ENCODE measurements at places on chromosomes 5 and 9.

DNA sequence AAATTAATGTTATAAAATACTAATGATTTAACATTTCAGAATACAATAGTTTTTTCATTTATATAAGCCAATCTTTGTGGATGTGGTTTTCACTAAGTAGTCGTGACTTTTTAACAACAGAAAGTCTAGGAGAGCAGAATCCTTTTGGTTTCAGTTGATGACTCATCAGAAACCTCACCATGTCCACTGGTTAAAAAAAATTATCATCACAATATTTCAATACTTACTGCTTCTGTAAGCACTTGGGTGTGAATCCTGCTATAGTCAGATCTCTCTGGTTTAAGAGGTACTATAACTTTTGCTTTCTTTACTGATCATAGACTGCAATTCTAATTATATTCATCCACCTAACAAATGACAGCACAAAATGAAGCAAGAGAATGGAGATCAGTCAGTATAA, 77.2 kb downstream of the MRPS30 start:
- no peak for DNase-seq

DNA sequence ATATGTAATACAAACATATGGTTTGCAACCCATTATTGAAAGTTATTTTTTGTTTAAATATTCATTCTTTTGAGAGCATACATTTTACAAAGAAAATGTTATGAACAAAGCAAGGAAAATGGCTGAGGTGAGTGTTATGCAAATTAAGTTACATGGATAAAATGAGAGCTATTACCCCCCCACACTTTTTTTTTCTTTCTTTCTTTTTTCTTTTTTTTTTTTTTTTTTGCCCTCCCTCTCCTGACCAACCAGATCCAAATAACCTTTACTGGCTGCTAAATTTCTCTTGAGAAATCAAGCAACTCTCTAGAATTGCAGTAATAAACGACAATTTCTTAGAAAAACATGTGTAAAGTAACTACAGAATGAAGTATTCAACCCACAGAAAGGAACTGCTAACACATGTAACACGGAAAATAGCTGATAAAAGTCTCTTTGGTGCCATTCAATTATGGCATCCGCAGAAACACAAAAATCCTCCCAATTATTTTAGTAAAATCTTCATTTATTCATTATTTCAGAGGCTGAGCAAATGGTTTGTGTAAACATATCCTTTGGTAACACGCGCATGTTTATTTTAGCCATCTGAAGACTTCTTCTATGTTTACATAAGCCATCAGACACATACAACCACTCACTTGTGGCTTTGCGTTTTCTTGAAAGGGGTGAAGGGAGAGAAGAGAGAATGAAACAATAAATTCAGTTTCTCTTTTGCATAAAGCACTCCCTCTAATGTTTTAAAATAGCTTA, 216.1 kb downstream of the NFIB start:
- DNase-seq = no peak

DNA sequence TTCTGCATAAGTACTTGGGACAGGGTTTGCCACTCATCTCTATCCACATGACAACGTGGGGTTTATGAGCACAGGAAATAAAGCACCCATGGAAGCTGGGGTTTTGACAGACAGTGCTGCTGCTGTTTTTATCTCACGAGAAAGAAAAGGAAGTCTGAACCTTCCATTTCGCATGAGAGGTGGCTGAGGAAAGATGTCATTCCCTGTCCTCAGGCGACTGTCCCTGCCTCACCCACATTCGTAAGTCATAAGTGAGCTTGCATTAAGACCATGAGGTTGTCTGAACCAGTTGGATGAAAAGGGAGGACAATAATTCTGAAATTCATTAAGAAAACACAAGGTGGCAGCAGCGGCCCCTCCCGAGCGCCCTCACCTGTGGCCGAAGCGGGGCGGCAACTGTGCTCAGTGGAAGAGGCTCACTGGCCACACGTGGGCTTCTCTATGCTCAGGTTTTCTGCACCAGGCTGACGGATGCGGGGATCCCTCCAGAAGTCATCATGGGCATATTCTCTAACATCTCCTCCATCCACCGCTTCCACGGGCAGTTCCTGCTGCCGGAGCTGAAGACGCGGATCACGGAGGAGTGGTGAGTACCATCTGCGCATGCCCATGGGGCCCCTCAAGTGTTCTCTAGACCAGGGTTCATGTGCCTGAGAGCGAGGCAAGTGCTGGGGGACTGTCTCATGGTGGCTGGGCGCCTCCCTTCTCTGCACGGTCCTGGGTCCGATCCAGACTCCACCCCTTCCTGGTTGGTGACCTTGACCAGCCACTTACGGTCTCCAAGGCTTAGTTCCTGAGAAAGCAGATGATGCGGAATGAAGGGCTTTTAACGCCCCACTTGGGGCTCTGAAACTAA, 54.7 kb upstream of the SUSD3 start:
- peak; percentile 60 for DNase-seq

DNA sequence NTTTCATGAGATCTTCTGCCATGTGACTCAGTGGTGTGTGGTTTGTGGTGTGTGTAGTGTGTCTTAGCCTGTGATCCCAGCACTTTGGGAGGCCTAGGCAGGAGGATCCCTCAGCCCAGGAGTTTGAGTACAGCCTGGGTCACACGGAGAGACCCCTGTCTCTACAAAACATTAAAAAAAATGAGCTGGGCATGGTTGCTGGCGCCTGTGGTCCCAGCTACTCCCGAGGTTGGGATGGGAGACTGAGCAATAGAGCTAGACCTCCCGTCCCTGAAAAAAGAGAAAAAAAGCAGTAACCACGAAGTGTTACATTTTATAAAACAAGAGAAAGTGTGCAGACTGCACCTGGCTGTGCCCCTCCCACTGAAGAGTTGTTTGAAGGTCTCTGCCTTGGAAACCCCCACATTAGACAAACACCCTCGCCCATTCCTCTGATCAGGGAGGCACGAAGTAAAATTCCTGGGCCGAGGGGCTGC, 21.2 kb upstream of the RNU6ATAC start:
- no peak for DNase-seq

GRCh38 chr9:3912817-3913216, 387.0 kb upstream of the RFX3 start:
- DNase-seq = no peak

GRCh38 chr5:14829396-14829795, 42.2 kb downstream of the ANKH start:
- DNase-seq = no peak

GRCh38 chr5:34621277-34622097, 34.6 kb upstream of the RAI14 start:
- no peak for DNase-seq

DNA sequence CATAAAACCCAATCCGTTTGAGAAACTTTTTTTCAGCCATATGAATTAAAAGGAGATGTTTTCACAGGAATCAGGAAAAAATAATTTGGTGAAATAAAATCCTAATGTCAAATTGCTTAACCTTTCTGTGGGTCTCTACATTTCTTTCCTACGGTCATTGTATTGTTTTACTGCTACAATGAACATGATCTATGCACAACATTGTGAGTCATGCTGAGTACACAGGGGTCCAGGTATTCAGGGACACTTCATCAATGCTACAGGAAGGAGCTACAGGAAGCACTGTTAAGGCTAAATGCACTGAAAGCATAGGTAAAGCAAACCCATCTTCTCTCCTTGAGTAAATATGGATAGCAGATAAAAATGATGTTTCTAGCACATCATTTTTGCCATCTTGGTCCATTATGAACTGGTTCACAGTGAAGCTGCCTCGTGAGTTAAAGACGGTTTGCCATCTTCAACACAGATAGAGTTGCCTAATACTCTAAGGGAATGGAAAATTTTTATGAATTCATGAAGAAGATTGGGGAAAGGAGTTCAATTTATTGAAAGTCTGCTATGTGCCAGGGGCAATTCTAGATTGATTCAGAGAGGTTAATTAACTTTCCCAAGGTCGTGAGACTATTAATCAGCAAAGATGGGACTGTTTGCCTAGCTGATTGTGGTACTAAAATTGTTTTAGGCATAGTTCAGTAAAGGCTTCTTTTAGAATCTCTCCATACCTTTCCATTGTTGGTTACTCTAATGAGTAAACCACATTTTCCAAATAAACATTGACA, 85.5 kb downstream of the DIRAS2 start:
- DNase-seq = no peak

- DNase-seq = no peak
Observed at GRCh38 chr9:76502746-76503145, 43.8 kb downstream of the GCNT1 start.

- no peak for DNase-seq
Observed at GRCh38 chr9:125659201-125659840, 47.7 kb downstream of the MAPKAP1 start.

GRCh38 chr5:61023131-61023530, 78.1 kb downstream of the NDUFAF2 start:
- DNase-seq = no peak

GRCh38 chr9:18800579-18800978, 232.4 kb downstream of the SAXO1 start:
- no peak for DNase-seq

- no peak for DNase-seq
Observed at GRCh38 chr5:115470921-115471320, 73.7 kb downstream of the FEM1C start.

DNA sequence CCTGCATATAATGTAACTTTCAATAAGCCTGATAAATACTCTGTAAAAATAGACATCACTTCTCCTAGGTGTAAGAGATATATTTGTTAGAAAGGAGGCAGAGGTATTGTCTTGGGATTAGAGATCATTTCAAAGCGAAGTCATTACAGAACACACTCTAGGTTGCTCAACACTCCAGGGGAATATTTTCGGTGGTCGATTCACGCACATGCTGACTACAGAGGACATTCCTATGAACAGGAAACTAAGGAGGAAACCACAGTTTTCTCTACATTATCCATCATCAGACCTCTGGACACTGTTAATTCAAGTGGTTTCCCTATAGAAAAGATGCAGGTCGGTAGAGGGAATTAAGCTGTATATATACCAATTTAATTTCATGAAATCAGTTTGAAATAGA, 370.0 kb downstream of the NDUFS4 start:
- no peak for DNase-seq

DNA sequence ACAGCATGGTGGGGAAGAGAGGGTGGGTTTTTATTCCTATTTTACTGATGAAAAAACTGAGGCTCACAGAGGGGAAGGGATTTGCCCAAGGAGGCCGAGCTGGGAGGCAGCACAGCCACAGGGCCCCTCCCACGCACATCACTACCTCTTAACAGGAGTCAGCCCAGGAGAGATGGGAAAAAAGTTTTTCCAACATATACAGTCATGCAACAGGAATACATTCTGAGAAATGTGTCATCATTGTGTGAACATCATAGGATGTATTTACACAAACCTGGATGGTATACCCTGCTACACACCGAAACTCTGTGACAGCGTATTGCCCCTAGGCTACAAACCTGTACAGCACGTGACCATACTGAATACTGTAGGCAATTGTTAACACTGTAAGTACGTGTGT, 11.6 kb downstream of the TRAF1 start:
- DNase-seq = no peak

DNA sequence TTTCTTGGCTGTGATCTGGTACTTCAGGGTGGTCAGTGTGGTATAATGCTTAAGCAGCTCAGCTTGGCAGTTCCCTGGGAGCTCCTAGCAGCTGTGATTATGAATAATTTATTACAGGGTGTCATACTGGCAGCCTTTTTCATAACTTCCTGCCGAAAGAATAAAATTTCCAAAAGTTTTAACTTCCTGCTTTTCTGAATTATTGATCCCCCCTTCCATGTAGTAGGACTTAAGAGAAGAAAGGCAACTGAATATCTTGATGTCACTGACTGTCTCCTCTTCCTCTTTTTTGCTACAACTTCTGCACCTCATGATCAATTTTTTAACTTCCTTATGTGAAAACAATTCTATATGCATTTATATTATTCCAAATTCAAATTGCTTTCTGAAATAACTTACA, 74.3 kb upstream of the SPEF2 start:
- no peak for DNase-seq

- no peak for DNase-seq
Observed at GRCh38 chr9:118521261-118521660, 817.1 kb downstream of the TLR4 start.

DNA sequence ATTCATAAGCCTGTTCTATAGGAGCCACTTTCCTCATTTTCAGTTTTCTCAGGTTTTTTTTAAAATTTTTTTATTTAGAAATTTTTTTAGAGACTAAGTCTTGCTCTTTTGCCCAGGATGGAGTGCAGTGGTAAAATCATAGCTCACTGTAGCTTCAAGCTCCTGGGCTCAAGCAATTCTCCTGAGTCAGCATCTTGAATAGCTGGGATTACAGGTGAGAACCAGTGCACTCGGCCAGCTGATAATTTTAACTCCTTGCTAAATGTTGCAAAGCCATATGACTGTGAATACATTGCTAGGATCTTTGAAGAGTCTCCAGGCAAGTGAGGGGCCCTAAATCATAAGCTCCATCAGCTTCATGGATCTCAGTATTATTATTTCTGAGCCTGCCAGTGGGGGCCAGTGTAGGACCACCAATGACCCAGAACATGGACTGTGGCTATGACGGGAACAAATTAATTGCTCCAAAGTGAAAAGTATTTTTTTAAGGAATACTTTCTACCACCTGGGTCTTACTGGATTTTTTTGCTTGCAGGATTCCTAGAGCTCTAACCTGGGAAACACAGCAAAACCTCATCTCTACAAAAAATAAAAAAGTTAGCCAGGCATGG, 5.7 kb upstream of the GAPVD1 start:
- no peak for DNase-seq

- no peak for DNase-seq
Observed at GRCh38 chr9:4937446-4937845, 47.6 kb upstream of the JAK2 start.

DNA sequence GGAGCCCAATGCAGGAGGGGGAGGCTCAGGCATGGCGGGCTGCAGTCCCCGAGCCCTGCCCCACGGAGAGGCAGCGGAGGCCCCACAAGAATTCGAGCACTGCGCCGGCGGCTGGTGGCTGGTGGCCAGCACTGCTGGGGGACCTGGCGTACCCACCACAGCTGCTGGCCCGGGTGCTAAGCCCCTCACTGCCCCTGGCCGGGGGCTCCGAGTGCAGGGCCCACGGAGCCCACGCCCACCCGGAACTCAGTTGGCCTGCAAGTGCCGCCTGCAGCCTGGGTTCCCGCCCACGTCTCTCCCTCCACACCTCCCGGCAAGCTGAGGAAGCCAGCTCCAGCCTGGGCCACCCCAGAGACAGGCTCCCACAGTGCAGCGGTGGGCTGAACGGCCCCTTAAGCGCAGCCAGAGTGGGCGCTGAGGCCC, 780.3 kb downstream of the DTWD2 start:
- DNase-seq = no peak

- DNase-seq = no peak
Observed at GRCh38 chr9:136284951-136285350, 18.9 kb downstream of the CCDC187 start.

- DNase-seq = no peak
Observed at GRCh38 chr9:113886933-113887332, 10.8 kb downstream of the ZNF618 start.

- DNase-seq = no peak
Observed at GRCh38 chr9:105912863-105913516, 218.6 kb downstream of the TMEM38B start.

GRCh38 chr5:142254431-142254830, 70.4 kb downstream of the SPRY4 start:
- DNase-seq = no peak

- DNase-seq = no peak
Observed at GRCh38 chr5:82593481-82593880, 315.3 kb upstream of the RPS23 start.

GRCh38 chr9:85310573-85310972, 431.2 kb downstream of the AGTPBP1 start:
- DNase-seq = no peak

- DNase-seq = no peak
Observed at GRCh38 chr9:74006935-74007334, 490.2 kb upstream of the RORB start.

GRCh38 chr5:133506181-133506580, 106.2 kb downstream of the FSTL4 start:
- DNase-seq = no peak
